Stimulated activated CD8-positive, alpha-beta memory T cell treated with anti-CD3 and anti-CD28 coated beads, Interleukin-4, amount 100 ng/mL, for 24 hours (primary cell): ENCODE measurements at places on chromosomes 12 and 14.

- no peak for DNase-seq
These were observed 164.3 kb downstream of the GRIN2B start for GRCh38 chr12:13817131-13817530.

DNA sequence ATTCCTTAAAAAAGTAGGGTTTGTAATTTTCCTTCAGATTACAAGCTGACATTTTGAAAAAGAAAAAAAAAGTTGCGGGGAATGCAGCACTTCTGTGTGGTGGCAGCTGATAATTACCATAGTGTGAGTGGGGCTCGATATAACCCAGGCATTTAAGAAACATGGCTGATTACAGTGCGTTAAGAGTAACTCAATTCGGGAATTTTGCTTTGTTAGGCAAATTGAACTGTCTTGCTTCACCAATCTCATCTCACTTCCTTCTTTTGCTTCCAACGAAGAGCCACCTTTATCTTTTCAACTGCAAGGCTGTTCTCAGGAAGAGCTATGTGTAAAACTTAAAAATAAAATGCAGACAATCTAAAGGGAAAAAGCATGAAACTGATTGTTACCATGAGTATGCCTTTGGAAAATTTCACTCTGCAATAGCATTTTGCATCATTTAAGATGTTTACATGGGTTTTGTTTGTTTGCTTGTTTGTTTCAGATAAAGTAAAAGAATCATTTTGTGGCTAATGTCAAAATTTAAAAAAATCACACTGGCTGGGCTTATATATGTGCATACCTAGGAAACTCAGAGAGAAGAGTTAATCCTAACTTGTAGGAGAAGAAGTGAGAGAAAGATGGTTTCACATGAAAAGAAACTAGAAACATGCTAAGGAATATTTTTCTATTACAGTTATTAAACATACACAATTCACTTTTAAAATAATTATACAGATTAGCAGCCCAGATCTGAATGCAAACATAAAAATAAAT, 295.9 kb upstream of the ATP2B1 start:
- no peak for DNase-seq

- DNase-seq: no peak
These were observed 196.2 kb downstream of the SLC38A4 start for GRCh38 chr12:46629331-46630229.

GRCh38 chr12:114152890-114153289, 186.8 kb upstream of the RBM19 start:
- no peak for DNase-seq

- DNase-seq: no peak
These were observed 18.8 kb upstream of the LTA4H start for GRCh38 chr12:96054244-96054610.

DNA sequence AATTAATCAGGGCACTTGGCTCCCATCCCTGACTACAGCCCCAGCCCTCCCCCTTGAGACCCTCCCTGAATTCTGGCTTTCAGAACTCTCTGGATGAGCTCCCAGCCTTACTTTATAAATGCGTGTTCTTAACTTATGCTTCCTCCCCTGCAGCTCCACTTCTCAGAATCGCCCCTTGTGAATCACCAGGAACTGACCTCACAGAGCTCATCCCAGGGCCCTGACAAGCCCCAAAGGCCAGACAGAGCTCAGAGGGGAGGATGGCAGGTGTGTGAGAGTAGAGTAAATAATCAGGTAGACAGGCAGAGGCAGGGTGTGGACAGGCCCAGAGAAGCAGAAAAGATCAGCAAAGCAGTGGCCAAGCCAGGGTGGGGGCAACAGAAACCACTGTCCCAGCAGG, 68.2 kb upstream of the FOXN3 start:
- no peak for DNase-seq

- no peak for DNase-seq
These were observed 41.8 kb upstream of the HIF1A start for GRCh38 chr14:61653507-61653906.

DNA sequence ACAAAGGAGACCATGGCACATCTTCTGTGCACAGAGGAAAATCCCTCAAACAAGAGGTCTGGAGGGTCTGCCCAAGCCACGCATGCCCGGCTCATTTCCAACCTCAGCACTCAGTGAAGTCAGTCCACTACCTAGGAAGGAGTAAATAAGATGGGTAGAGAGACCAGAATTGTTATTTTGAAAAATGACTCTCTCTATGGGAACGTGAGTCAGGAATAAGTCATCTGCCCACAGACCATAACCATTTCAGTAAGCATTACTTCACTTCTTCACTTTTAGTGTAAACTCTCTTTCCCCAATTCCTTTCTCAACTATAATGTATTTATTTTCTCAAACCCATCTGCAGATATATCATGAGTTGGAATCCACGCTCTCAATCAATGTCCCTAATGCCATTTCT, 1039.9 kb upstream of the USP15 start:
- no peak for DNase-seq
